ENCODE measurements at places on chromosomes 3 and 15. TPM values are rescaled to one million over a fixed set of nuclear protein-coding genes. Genes with fewer than 3 reads are reported as not detected.

Gene CPNE9
- under 0.01 TPM for total RNA-seq

Gene ZNF385D
- 1.3 TPM for total RNA-seq

Gene HTR3E
- not detected for total RNA-seq

Gene RTP1
- total RNA-seq: not detected

Gene GXYLT2
- 15.0 TPM for total RNA-seq

Gene ECE2
- total RNA-seq: not detected

Gene RHOA
- 559 TPM for total RNA-seq

Gene AGTR1
- total RNA-seq: 2.8 TPM

Gene LARP6
- total RNA-seq: 83.9 TPM

Gene ZMYND10
- total RNA-seq: 1.3 TPM

Gene PLSCR2
- not detected for total RNA-seq

Gene STX19
- not detected for total RNA-seq

Gene GNAT1
- not detected for total RNA-seq

Gene LHFPL4
- not detected for total RNA-seq

Gene CNTN3
- 0.84 TPM for total RNA-seq

Gene CDHR4
- total RNA-seq: not detected

Gene AQR
- 22.4 TPM for total RNA-seq

Gene ARPC4
- total RNA-seq: 196 TPM

Gene GABRR3
- total RNA-seq: not detected

Gene IGSF11
- total RNA-seq: not detected

Gene SLC7A14
- total RNA-seq: 0.34 TPM
